Stimulated activated CD4-positive, alpha-beta T cell treated with anti-CD3 and anti-CD28 coated beads, Interleukin-1b, Interleukin-23, amount 100 ng/mL, for 24 hours (primary cell): ENCODE measurements at places on chromosomes 7 and 10.

DNA sequence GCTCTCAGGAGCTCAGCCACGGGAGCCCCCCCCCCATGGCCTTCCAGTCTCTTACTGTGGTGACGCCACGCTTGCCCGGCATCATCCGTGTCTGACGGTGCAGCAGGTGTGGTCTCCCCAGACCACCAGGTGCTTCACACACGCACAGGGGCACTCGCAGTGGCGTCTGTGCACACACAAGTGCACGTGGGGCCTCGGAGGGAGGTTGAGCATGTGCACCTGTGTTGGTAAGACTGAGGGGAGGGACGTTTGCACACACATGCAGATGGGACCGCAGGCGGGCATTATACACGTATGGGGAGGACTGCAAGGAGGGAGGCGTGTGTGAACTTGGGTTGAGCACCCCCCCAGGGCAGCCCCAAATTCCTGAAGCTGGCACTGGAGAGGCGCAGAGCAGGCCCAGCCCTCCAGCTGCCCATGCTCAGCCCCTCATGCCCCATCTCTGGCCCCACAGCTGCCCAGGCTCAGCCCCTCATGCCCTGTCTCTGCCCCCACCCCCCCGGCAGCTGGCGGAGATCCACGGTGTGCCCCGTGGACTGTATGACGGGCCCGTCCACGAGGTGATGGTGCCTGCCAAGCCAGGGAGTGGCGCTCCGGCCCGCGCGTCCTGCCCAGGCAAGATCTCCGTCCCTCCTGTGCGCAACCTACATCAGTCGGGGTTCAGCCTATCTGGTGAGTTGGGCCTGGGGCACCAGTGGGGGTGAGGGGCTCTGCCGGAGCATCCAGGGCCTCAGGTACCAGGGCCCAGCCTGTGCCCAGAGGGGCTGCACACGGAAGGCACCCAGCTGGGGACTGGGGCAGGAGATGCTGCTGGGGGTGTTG is 16.7 kb downstream of the DPYSL4 start:
- no peak for DNase-seq

DNA sequence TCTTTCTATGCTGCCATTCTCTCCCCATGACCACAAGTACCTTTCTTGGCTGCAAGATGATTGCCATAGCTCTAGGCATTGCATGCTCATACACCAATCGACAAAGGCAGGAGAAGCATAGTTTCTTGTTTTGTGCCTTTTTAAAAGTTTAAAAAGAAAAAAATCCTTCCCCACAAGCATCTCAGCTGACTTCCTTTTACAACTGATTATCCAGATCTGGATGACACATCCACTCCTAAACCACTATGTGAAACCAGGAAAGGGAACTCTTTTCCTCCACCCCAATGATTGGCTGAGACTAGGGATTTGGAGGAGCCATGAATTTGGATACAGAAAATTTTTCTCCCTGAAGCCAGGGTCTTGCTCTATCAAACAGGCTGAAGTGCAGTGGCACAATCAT is 14.5 kb upstream of the LRRC4 start:
- no peak for DNase-seq

- no peak for DNase-seq
Observed at GRCh38 chr7:135775230-135775629, 26.6 kb upstream of the FAM180A start.

GRCh38 chr7:122136639-122137245 is 7.3 kb downstream of the AASS start:
- DNase-seq: no peak

DNA sequence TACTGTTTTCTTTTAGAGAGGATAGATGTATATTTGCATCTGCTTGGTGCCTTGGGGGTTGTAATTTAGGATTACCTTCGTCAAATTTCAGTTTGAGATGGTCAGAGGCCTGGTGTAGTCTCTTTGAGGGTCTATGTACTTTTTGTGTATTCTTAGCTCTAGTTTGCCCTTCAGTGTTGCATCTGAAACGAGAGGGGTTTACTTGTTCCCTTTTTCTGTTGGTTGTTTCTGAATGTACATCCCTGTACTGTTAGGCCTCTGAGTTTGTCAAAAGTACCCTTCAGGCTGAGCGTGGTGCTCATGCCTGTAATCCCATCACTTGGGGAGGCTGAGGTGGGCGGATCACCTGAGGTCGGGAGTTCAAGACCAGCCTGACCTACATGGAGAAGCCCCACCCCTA is 60.0 kb downstream of the MLLT10 start:
- no peak for DNase-seq

DNA sequence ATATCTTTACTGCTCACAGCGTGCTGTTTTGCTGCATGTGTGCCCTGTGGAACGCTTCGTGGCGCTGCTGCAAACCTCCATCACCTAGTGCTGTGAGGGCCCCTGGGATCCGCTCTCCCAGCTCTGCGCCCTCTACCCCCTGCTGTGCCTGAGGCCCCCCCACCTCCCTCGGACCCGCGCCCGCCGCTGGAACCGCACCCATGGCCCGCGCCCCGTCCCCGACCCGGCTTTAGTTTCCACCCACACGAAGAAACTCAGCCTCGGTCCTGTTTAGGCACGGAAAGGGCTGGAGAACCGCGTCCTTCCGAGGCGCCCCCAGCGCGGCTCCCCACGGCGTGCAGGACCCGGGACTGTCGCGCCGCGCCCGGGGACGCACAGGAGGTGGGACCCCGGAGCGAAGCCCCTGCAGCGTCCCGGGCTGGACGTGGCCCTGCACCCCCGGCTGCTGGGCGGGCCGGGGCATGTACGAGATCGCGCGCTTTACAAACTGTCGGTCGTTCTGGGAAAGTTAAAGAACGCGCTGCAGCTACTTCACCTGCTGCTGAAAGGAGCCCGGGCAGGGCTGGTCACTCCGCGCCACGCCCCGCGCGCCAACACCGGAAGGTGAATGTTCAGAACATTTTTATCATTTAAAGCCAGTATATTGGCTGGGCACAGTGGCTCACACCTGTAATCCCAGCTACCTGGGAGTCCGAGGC is 54.3 kb downstream of the BMS1 start:
- no peak for DNase-seq

DNA sequence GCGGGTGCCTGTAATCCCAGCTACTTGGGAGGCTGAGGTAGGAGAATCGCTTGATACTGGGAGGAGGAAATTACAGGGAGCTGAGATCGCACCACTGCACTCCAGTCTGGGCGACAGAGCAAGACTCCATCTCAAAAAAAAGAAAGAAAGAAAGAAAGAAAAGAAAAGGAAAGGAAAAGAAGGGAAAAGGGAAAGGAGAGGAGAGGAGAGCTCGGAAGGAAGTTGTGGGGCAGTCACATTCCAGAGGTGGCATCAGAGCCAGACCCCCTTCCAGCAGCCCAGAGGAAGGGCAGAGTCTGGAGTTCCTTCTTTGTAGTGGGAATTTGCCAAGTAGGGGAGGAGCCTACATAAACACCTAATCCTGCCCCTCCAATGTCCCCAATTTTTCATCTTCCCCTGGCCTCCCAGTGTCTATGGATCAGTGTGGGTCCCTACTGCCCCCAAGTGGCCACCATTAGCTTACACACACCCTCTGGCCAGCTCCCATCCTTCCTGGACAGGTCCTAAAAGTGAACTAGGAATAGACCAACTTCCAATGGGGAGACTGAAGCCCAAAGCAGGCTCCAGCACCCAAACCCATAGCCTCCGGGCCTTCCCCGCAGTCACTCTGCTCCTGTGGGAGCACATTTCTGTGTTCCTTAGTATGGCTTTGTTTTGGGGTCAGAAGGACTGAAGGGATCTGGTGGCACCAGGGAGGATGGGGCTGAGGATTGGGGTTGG is 39.6 kb upstream of the HSPB1 start:
- no peak for DNase-seq

DNA sequence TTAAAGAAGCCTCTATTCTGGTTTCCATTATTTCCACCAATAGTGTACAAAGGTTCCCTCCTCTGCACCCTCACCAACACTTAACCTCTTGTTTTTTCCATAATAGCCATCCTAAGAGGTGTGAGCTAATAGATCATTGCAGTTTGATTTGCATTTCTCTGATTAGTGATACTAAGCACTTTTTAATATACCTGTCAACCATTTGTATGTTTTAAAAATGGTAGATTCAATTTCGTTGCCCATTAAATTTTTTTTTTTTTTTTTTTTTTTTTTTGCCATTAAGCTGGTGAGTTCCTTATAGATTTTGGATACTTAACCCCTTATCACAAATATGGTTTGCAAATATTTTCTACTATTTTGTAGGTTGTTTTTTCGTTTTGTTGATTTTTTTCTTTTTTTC is 23.2 kb downstream of the WAC start:
- DNase-seq: no peak

DNA sequence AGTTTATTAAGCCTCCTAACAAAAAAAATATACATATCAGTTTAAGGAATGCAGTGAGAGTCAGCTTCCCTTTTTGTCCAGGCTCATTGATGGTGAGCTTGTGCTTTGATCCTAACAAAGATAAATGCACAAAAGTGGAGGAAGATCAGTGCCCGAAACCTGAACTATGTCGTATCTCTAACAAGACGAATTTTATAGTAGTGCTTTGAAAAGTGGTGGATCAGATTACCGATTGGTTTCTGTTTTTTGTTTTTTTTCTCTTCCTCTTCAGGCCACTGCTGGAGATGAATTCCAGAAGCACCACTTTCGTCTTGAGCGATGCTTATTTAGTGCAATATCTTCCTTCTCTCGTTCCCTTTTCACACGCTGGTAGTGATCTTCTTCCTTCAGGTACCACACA is 72.8 kb downstream of the RHOBTB1 start:
- DNase-seq: no peak

DNA sequence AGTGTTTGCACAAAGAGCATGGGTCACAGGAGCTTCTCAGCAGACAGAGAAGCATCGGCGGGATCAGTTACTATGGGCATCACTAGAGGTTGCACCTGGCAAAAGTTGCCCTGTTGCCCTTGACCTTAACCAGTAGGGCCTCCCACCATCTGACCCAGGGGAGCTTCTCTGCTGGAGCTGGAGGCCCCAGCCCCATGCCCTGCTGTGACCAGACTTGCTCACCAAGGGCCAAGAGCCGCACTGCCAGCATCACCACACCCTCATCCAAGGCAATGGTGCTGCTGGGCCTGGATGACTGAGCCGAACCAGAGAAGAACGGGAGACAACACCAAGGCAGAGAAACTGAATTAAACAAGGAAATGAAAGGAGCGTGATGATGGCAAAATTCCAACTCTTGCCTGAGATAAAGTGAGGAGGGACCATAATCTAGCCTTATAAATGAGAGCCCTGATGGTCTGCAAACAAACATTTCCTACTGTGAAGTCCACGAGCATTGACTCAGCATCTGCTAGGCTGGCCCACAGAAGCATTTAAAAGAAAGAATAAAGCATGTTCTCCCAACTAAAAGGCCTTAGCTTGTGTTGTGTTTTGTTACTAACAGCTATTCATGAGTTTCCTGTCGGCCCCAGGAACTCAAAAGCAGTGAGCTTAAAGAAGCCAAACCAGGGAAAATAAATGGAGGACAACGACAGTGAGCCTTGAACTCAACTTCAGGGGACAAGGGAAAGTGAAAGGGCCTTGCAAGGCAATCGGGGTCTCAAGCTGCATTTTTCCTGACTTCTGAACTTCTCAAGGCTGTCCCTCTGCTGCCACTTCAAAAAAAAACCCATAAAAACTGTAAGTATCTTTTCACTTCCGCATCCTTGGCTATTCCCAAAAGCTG is 60.4 kb downstream of the AFAP1L2 start:
- no peak for DNase-seq

GRCh38 chr10:70448236-70448635 is 6.8 kb upstream of the NODAL start:
- no peak for DNase-seq

DNA sequence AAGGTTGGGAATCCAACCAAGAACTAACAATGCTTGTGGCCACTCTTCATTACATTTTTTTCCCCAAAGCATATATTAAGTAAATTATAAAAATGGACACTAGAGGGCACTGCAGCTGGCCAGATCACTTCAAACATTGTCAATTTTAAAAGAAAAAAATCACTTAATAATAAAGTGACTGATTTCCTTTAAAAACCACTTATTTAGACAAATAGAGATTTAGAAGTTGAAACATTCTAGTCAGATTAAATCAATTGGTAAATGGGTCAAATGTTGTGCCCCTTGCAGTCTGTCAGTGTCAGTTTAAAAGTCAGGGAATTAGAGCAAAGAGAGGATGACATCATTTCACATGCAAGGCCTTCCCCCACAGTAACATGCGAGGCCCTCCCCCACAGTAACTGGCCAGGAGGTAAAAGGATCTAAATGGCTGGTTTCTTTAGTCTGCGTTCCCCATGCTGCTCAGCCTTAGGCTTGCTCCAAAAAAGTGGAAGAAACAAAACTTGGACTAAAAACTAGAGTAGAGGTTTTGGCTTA is 177.9 kb downstream of the SKAP2 start:
- no peak for DNase-seq

DNA sequence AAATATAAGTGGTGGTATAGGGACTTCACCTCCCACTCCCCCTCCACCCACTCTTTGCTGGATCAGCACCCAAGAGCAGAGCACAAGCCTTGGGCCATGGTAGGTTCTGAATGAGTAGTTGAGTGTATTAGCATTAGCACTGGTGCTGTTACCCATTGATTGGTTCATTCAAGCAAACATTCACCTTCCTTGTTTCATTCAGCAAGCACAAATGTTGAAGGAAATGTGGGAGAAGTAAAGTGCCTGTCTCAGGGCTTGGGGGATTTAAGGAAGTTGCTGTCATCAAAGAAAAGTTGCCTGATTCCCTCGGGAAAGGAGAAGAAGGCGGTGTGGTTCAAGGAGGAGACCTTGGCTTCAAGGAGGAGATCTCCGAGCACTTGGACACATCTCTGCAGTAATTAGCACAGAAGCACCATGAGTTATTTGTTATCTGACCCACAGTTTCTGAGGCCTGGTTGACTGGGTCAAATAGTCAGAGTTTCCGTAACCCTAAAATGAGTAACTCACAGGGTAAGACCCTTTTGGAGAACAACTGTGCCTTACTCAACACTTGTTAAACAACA is 17.3 kb downstream of the IL2RA start:
- no peak for DNase-seq

- no peak for DNase-seq
Observed at GRCh38 chr10:78184851-78185692, 151.4 kb downstream of the RPS24 start.

- no peak for DNase-seq
Observed at GRCh38 chr10:12975906-12976305, 25.6 kb downstream of the CCDC3 start.

DNA sequence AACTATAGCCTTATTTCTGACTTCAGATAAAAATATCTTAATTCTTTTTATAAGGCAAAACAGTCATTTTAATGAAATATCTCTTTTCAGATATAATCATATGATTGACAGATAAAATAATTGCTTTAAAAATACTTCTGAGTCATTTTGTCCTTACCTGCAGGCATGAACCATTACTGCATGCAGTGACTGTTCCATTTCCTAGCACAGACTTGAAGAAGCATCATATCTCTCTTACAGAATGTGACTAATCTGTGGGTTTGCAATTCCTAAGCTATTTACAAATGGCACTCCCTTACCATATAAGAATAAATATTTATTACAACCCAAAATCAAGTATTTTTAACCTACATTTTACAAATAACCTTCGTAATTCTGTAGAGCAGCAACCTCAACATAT is 120.7 kb downstream of the SRPK2 start:
- DNase-seq: no peak
